ENCODE measurements at places on chromosomes 13 and 19.
A peak's percentile ranks its signal among the peaks of the same experiment; 100 is the strongest.

- DNase-seq, result no peak
Observed at GRCh38 chr13:74850893-74851292, 631.1 kb downstream of the TBC1D4 start.

DNA sequence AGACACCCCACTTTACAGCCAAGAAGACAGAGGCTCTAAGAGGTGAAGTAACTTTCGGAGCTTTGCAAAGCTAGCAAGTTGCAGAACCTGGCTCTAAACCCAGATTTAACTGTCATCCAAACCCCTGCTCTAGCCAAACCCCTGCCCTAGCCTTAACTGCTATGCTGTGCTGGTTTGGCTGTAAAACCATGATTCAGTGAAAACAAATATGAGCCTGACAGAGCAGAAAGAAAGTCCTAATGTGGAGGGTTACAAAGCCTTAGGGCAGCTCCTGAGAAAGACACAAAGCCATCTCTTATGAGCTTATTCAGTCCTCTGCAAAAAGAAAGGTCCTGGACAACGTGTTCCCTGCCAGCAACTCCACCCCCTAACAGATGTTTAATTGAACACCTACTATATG, 172.8 kb downstream of the KATNAL1 start:
- DNase-seq, result no peak

DNA sequence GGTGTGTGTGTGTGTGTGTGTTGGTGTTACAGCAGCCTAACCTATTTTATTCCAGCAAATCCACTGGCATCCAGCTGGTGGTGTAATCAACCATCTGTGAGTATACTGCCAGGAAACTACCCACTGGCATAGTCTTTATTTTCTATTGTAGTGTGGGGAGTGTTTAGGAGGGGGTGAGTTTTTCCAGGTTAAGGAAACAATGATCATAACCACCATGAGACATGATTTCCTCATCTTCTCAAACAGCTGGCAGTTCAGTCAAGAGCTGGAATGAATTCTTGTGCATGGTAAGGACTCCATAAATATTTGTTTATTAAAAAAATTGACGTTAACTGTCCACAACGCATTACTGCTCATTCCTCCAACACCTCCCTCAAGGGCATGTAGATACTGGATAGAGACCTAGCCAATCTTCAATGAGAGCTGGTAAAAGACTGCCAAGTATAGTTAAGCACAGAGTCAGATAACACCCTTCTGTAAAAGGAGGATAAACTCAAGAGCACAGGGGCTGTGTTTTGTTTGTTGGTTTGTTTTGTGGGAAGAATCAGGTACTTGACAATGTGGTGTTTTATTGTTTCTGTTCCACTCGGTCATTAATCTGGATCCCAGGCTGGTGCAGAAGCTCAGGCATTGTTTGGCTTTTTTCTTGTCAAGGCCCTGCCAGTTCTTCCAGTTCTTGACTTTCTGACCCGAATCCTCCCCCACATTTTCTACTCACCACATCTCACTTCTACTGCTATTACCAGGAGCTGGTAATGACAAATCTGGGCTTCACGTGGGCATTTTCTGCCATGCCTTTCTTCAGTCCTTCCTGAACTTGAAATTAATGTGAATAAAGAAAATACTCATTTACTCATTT, 31.6 kb upstream of the SLC46A3 start:
- no peak for DNase-seq

- no peak for DNase-seq
Observed at GRCh38 chr13:74730556-74731331, 596.5 kb upstream of the KLF12 start.

DNA sequence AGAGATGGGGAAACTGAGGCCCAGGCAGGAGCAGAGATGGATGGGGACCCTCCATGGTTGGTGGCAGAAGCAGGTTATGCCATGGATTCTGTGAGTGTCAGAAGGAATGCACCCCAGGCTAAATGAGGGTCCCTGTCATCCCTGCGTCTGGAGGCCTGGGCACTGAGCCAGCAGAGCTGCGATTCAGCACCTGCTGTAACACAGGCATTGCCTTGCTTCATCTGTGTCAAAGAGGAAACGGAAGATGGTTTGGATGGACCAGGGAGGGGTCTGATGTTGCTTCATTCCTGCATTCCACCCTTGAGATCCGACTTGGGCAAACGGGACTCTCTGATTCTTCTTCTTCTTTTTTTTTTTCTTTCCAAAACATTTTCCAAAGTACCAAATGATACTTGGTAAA, 1.2 kb downstream of the C5AR1 start:
- DNase-seq, result no peak

DNA sequence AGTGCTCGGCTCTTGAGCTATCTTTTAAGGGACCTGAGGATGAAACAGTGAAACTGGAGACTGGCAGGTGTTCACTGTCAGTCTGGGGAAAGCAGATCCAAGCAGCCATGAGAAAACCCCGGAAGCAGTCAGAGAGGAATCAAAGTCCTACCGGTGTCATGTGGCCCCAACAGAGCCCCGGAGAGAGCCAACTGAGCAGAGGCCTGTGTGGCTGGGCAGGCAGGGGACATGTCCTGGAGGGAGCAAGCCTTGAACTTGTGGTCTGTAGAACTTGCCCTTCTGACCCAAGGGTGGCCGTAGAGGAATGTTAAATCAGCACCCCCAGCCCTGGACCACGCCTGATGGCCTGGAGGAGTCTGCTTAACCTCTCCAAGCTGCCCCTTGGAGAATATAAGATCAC, 113.7 kb upstream of the ZNF507 start:
- DNase-seq, result no peak

- peak; percentile 96 for DNase-seq
Observed at GRCh38 chr19:49473868-49474541, at the start of gene FLT3LG. Gene FLT3LG (plus strand): TSS chr19:49474215. CDS start chr19:49474640, 425 bp downstream.

- DNase-seq, result no peak
Observed at GRCh38 chr19:21430675-21431074, 33.7 kb downstream of the ZNF493 start.

GRCh38 chr13:99528547-99528946, 27.3 kb downstream of the TM9SF2 start:
- DNase-seq, result no peak

DNA sequence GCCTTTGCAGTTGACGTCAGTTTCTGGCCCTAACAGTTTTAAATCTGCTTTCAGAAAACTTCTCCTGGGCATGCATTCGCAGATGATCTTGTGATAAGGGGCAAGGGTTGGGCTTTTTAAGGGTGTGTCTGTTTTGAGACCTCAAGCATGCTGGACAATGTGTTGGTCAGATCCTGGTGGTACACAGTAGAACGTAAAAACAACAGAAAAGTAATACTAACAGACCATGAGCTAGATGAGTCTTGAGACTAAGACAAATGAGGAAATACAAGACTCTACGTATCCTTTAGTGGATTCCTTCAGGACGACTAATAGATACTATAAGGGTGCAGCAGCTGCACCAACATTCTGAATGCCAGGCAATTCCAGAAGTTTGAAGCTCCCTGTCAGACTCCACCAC, 237.6 kb downstream of the DNAJC15 start:
- no peak for DNase-seq

DNA sequence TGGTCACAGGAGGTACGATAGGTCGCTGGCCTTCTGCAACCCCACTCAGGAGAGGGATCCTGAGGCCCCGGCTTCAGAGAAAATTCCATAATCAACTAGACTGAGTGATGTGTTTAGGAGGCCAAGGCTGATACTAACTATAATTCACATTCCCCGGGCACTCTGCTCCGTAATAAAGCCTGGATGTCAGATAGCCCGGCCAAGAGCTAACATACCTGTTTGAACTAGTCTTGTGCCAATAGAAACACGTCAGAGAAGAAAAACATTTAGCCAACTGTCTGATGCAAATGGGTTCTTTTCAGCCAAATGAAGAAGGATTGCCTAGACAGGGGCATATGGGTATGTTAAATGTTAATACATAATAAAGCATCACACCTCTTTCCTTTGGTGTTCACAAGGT, 204.2 kb downstream of the TSHZ3 start:
- DNase-seq, result no peak

DNA sequence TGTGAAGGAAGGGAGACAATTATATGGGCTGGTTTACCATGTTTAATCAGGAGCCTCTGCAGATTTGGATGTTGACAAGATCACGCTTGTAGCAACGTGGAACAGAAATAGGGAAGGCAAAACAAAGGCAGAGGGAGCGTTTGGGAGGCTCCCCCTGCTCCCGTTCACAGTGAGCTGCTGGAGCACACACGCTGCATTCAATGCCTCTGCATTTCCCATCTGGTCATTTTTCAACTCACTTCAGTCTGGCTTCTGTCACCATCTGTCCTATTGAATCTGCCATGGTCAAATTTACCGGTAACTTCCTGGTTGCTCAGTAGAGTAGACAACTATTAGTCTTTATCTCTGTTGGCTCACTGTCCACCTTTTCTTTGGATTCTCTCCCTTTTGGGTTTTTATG, 91.0 kb downstream of the NHLRC3 start:
- DNase-seq, result no peak

- no peak for DNase-seq
Observed at GRCh38 chr19:55549500-55550320, 4.4 kb upstream of the SBK3 start.

DNA sequence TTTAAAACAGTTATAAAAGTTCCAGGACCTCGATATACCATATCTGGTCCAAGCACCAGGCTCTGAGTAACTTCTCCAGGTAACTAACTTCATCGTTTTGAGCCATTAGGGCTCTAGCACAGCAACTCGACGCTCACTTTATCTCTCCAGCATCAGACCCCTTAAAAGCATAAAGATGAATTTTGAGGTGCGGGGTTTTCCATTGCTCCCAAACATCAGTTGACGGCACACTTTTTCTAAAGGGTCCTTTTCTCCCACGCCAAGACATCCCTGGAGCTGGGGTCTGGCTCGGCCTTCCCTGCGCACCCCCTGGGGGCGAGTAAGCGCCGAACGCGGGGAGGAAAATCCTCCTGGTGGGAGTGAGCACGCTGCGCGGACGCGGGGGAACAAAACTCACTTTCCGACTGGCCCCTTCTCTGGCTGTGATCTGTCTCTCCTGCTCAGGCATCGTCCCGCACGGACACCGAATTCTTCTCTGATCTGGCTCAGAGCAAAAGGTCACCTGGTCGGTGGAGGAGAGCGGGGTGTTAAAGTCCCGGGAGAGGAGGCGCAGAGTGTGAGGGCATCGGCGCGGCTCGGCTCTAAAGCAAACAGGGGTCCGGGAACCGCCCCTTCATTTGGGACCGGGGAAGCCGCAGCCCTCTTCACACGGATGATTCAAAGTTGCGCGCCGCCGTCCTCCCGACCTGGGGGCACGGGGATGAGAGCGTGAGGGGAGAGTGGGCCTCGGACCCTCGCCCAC, at the start of gene ATP7B:
TSS of gene ATP7B (minus strand) at position 561 of the 742 bp plus-strand sequence. CDS start at position 448, 113 bp downstream.
- DNase-seq, result peak; percentile 5

- no peak for DNase-seq
Observed at GRCh38 chr19:19062454-19063182, 1.2 kb upstream of the SLC25A42 start.

DNA sequence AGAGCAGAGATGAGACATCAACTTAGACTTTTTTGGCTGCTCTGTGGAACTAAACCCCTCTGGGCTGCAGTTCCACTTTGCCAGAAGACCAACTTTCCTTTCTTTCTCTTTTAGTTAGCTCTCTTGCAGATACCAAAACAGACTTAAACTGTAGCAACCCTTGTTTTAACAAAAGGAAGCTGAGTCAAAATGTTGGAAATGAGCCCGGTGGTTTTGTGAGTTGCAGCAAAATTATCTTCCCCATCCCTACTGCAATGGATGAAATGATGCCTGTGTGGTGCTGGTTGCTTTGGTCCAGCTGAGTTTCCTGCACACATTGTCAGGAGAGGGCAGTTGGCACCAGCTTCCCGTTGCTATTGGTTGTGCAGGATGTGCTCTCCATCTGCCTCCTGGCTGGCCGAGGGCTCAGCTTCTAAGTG, 115.3 kb downstream of the LRCH1 start:
- DNase-seq, result no peak

GRCh38 chr13:29815336-29815735, 35.1 kb downstream of the UBL3 start:
- no peak for DNase-seq

DNA sequence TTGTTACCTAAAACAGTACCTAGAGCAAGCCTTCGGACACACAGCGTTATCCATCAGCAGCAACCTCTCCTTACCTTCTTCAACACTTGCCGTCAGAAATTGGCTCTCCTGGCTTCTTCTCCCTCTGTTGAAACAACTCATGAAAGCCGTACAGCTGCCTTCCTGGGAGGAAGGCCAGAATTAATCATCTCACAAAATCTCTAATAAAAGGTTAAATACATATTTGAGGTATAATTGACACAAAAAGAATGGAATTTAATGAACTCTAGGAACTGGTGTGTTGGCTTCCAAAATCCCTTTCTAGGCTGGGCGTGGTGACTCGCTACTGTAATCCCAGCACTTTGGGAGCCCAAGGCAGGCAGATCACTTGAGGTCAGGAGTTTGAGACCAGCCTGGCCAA, 37.3 kb upstream of the GTF2F2 start:
- no peak for DNase-seq

GRCh38 chr13:63851526-63851925, 2435.9 kb upstream of the PCDH20 start:
- no peak for DNase-seq

GRCh38 chr19:13429563-13429962, 76.7 kb downstream of the CACNA1A start:
- DNase-seq, result no peak

- DNase-seq, result no peak
Observed at GRCh38 chr19:51740356-51740755, 11.3 kb downstream of the FPR1 start.

DNA sequence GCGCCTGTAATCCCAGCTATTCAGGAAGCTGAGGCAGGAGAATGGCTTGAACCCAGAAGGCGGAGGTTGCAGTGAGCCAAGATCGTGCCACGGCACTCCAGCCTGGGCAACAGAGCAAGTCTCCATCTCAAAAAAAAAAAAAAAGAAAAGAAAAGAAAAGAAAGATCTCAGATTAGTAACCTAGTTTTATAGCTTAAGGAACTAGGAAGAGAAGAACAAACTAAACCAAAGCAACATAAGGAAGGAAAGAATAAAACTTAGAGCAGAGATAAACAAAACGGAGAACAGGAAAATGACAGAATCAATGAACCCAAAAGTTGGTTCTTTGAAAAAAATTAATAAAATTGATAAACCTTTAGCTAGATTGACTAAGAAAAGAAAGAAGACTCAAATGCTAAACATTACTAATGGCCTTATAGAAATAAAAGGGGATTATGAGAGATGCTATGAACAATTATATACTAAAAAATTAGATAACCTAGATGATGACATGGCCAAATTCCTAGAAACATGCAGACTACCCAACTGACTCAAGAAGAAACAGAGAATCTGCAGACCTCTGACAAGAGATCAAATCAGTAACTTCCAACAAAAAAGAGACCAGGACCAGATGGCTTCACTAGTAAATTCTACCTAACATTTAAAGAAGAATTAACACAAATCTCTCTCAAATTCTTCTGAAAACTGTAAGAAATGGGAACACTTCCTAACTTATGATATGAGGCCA, 68.2 kb downstream of the CDADC1 start:
- no peak for DNase-seq

GRCh38 chr19:53971673-53972072, 8.9 kb downstream of the CACNG8 start:
- DNase-seq, result no peak

- no peak for DNase-seq
Observed at GRCh38 chr19:4189641-4190040, 7.2 kb downstream of the ANKRD24 start.

- DNase-seq, result no peak
Observed at GRCh38 chr13:66556306-66556705, 673.8 kb downstream of the PCDH9 start.
